ENCODE measurements at places on chromosomes 5 and 9.
A peak's percentile ranks its signal among the peaks of the same experiment; 100 is the strongest.

GRCh38 chr9:78101247-78101646, 69.6 kb upstream of the GNAQ start:
- no peak for DNase-seq

DNA sequence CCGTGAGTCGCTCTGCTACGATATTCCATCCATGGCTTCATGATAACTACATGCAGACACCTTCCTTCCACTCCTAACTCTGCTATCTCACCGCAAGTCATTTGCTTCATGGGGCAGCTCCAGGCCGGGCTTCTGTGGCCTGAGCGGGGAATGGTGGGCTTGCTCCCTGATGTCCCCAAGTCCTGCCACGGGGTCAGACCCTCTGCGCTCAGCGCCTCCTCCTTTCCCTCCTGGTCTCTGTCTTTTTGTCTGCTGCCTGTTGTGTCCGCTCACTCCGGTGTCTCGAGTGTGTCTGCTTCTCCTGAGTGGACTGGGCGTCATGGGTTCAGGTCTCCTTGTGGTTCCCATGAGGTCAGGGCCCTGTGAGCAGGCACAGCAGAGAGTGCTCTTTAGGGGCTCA, 139.6 kb downstream of the CACNA1B start:
- DNase-seq = no peak

GRCh38 chr9:128361296-128361985, 9.7 kb upstream of the URM1 start:
- DNase-seq = no peak

GRCh38 chr9:123316053-123316718, 39.8 kb upstream of the CRB2 start:
- no peak for DNase-seq

GRCh38 chr9:36125062-36125855, 11.3 kb upstream of the GLIPR2 start:
- DNase-seq = no peak

GRCh38 chr5:172115541-172115982, 72.5 kb downstream of the STK10 start:
- DNase-seq = peak; percentile 32

DNA sequence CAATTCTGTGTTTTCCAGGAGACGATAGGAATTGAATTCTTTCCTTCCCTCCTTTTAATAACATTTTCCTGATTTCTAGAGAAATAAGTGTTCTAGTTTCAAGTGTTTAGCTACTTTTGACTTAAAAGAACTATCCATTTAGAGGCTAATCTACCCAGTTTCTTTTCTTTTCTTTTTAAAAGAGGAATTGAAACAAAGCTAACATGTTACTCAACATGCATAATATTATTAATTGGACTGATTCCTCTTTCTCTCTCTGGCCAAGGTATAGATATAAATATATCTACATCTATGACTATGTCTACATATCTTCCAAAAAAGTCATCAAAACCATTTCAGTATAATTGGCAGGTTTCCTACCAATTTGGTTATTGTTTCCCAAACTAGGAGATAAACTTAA, 309.8 kb downstream of the TRPM3 start:
- DNase-seq = no peak

DNA sequence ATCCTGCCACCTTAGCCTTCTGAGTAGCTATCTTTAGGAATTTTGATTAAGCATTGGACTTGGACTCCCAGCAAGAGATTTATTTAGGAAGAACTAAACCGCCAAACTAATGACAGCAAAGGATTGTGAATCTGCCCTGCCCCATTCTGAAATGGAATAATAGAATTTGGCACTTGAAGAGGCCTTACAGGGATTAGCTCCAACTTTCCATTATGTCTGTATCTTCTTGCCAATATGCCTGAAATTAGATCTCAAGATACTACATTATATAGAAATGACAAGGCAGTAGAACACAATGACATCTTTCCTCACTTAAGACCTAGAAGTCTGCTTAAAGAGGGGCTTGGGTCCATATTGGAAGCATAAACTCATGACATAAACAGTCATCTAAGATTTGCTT, 77.0 kb upstream of the DPYSL3 start:
- no peak for DNase-seq

DNA sequence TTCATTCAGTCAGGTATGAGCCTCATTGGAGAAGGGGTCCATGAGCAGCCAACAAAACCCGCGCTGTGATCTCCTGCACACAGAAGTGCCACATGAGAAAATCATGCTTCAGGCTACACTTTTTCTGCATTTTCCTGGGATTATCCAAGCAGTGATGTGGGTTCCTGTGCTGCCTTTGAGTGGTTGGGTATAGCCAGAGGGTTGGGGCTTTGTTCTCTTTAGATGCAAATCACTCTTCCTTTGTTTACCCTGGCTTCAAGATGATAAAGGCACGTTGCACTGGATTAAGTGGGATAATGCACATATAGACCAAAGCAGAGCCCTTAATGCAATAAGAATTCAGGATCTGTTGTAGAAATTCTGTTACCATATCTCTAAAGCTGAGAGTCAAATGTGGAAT, 18.7 kb downstream of the ECM2 start:
- no peak for DNase-seq

GRCh38 chr9:89792189-89793123, 187.6 kb downstream of the GADD45G start:
- no peak for DNase-seq

DNA sequence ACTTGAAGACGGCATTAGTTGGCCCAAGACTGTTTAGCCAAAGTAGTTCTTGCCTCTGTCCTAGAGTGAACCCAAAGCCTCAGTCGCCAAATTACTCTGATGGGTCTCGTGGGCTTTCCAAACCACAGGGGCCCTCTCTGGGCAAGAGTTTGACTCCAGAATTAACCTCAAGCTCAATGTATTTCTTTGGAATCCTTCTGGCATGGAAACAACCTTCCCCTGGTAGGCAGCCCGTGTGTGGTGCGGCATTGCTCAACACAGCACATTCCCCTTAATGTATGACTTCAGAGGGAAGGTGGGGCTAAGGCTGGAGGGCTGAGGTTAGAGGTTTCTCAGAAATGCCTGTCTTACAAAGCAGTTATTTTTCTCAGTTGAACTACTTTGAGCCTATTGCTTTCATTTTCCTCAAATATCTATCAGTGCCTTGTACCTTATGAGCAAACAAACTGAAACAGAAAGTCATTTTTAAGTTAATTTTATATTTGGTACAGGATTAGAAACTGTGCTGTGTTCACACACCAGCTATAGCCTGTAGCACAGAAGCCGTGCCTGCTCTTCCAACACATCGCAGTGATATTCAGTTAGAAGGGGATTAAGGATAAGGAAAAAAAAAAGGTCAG, 123.9 kb upstream of the HAPLN1 start:
- no peak for DNase-seq

DNA sequence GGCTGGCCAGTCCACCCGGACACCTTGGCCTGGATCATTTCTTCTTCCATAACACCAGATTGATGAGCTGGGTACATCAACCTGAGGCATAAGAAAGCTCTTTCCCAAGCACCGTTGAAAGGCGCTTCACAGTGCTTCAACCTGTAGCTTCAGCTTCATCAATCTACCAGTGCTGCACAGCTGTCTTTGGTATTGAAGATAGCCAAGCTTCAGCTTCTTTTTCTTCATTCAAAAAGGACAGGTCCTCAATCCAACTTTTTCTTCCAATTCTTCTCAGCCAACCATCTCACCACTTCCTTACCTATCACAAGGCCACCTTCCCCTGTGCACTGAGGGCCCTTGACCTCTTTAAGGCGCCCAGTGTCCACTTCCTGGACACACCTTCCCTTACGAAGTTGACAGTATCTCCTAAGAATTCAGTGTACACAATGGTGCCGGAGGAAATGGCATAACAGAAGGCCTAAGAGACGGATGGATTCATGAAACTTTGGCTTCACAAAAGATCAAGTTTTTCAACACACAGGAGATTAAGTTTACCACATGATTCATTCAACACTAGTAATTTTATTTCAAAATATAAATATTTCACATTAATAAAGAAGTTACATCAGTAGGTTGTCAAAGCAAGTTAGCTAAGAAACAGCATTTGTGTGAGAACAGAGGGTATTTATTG, 1.4 kb upstream of the CTNNAL1 start:
- DNase-seq = no peak

- DNase-seq = no peak
These were observed 850.2 kb upstream of the NUDT12 start for GRCh38 chr5:104412649-104413240.

DNA sequence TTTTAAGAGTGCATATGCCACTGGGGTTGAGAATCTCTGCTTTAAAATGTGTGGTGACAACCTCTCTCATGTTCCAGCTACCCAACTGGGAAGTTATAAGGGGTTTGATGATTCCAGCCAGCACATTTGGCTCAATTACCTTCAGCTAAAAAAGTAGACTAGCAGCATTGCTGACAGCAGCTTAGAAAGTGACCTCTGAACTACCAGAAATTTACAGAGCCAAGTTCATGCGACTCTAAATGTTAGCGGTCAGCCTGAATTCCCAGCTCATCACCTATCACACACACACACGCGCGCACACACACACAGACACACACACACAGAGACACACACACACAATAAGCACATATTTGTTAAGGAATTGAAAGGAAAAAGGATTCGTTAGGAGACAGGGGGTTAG, 377.5 kb downstream of the TMEM167A start:
- no peak for DNase-seq

DNA sequence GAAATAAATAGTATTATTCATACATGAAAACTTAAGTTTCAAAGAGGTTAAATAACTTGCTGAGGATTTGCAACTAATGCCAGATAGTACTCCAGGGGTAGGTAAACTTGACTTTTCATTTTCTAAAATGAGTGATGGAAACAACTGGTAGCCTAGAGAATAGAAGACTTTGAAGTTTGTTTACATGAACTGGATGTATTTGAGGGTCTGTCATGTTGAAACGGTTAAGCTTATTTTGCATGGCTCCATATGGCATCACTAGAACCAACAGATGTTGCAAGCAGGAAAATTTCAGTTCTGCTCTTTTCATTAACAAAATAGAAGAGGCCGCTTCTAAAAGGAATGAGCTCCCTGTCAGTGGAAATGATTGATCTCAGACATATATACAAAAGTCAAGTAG, 105.1 kb upstream of the SGCD start:
- DNase-seq = no peak

GRCh38 chr9:72540348-72540873, 19.0 kb downstream of the TMC1 start:
- DNase-seq = no peak

GRCh38 chr9:136016572-136017288, 55.6 kb upstream of the UBAC1 start:
- no peak for DNase-seq

DNA sequence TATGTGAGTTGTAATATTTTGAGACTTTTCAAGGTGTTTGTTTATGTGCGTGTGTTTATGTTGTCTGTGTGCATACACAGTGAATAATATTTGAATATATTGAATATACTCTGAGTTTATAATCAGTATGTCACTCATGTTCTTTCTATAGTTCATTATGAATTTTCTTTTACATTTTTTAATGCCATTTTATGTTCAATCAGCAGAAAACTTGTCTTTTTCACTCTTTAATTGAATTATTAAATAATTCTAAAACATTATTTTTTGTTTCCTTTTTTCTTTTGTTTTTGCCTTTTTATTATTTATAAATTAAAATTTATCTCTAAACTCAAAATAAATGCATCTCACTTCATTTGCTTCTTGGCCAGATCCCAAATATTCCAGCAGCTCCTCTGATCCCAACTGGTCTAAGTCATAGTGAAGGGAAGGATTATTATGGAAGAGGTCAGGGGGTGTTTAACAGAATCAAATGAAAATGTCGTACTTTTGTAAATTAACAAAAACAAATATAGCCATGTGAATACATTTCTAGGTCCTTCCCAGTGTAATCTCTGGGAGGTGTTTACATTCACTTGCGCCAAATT, 188.9 kb downstream of the KDM4C start:
- no peak for DNase-seq

DNA sequence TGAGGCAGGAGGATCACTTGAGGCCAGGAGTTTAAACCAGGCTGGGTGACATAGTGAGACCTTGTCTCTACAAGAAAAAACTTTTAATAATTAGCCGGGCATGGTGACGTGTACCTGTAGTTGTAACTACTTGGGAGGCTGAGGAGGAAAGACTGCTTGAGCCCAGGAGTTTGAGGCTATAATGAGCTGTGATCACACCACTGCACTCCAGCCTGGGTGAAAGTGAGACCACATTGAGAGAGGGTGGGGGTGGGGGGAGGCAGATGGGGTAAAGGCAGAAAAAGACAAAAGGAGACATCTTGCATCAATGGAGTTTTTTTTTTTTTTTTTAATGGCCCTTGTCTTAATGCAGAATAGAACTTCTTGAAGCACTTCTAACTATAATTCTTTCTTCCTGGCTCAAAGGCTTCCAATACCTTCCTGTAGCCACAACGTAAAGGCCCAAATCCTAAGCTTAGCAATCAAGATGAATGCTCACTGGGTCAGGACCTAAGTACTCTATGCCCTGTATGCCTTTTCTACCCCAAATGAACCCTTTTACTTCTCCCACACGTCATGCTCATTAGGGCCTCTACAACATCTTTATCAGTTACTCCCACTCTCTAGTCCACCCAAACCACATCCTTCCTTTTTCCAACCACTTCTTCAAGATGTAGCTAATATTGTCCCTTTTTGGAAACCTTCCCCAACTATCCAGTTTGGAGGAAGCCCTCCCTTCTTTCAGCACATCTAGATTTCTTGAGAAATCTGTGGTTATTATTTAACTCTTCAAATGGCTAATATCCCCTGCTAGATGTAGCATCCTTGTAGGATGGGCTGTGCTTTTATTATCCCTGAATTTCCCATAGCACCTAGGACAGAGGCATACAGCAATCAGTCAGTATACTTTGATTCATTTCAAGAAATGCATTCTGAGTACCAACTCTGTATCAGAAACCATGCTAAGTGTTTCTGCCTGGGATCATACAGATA, 40.8 kb downstream of the CSF2 start:
- DNase-seq = no peak

GRCh38 chr9:33988219-33988890, 60.3 kb downstream of the UBAP2 start:
- DNase-seq = no peak

DNA sequence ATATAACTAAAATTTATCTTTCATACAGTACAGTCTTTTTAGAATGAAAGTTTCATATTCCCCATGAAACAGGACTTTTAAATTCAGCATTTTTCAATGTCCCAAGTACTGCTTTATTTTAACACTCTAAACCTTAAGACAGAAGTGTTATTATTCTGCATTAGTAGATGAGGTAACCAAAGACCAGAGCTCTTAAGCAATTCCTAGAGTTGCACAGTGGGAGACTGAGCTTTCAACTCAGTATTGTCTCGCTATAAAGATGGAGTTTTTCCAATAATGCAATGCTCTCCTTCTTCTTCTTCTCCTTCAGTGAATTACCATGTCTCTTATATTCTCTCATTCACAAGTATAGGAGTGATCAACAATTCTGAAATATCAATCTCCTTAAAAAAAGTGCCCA, 479.7 kb downstream of the CETN3 start:
- DNase-seq = no peak

DNA sequence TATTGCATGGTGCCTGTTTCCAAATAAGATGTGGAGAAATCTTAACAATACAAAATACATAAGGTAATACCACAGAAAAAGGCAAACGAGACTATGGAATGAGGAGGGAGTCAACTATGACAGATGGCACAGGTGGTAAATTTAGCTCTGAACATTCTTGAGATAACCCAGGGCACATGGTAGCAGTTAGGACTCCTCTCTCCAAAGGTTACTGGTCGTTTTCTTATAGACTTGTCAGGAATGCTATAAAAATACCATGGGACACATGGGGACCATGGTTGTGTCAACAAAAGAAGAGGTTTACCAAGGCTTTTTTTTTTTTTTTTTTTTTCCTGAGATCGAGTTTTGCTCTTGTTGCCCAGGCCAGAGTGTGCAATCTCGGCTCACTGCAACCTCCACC, 209.4 kb upstream of the RFX3 start:
- no peak for DNase-seq

GRCh38 chr9:2810420-2811075, 33.3 kb downstream of the PUM3 start:
- no peak for DNase-seq

Measured in T-helper 1 cell (primary cell).